ENCODE measurements at places on chromosomes 3 and 15. TPM values are rescaled to one million over a fixed set of nuclear protein-coding genes. Genes with fewer than 3 reads are reported as not detected.

DNA sequence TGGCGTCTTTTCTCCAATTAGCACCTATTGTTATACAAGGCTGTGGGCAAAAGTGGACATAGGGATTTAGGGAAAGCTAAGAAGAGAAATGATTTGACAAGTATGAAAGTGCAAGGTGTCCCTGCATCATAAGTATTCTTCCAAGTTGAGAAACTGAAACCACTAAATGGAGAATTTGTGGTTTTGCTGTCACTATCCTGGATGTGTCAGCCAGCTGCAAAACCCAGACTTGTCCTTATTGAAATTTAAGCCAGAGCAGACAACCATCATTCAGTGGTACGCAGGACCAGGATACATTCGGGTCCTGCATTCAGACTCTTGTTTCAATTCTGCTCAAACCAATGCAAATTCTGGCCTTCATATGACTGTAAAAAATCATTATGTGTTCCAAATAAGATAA lies 384.8 kb upstream of the TGFBR2 start:
- peaks cover 15% of the 10 kb centered on the region for H3K36me3 ChIP-seq
- H3K27ac ChIP-seq, result no peak overlapping the region
- H3K4me1 ChIP-seq, result peaks cover 35% of the 10 kb centered on the region
- no peak overlapping the region for H3K4me3 ChIP-seq
- peaks cover 4% of the 10 kb centered on the region for H3K27me3 ChIP-seq

- DNase-seq, result no peak
- no peaks in the 10 kb centered on the region for H3K36me3 ChIP-seq
- no peak overlapping the region for H3K4me3 ChIP-seq
- H3K27ac ChIP-seq, result no peak overlapping the region
- H3K4me1 ChIP-seq, result no peaks in the 10 kb centered on the region
Observed at GRCh38 chr15:80476036-80476435, 71.9 kb downstream of the ARNT2 start.

- H3K4me1 ChIP-seq, result peaks cover 44% of the 10 kb centered on the region
- no peak overlapping the region for H3K4me3 ChIP-seq
- peaks cover 55% of the 10 kb centered on the region for H3K27me3 ChIP-seq
- H3K27ac ChIP-seq, result no peak overlapping the region
Observed at GRCh38 chr3:46365737-46366524, 4.8 kb upstream of the CCR5 start.

DNA sequence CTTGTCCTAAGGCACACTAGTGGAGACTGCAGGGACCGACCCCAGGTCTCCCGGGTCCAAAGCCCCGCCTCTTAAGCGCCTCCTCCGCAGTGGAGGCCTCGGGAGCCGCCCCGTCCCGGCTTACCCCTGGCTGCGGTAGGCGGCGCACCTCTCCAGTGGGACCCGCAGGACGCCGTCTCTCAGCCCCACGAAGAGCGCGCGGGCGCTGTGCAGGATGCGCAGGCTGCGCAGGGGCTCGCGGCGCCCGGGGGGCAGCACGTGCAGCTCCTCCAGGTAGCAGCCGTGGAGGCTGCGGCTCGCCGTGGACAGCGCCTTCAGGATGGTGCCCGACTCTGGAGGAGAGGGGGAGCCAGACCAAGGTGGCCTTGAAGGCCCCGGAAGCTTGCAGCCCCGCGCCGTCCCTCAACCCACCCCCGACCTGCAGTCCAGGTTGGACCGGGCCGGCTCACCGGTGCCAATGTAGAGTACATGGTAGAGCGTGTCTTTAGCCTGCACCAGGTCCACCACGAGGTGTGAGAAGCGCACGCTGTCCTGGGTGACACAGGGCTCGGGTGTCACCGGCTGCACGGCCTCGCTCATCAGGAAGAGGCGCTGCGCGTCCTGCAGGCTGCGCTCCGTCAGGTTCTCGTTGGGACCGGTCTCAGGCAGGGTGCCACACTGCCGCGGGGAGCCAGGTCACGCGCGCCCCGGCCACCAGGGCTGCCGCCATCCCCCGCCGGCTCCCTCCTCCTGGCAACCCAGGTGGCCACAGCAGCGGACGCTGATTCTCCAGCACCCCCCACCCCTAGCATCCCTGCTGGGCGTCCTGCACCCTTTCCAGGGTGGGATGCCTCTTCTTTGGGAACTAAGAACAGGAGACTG lies 105.5 kb downstream of the SEMA5B start:
- peak; percentile 28 for DNase-seq
- no peaks in the 10 kb centered on the region for H3K36me3 ChIP-seq
- H3K4me3 ChIP-seq, result no peak overlapping the region
- H3K27ac ChIP-seq, result no peak overlapping the region
- no peaks in the 10 kb centered on the region for H3K4me1 ChIP-seq
- peaks cover 21% of the 10 kb centered on the region for H3K27me3 ChIP-seq

GRCh38 chr15:48406266-48406891 lies 75.2 kb downstream of the DUT start:
- no peak overlapping the region for H3K27ac ChIP-seq
- H3K4me3 ChIP-seq, result no peak overlapping the region
- H3K4me1 ChIP-seq, result no peaks in the 10 kb centered on the region
- no peak for DNase-seq
- H3K36me3 ChIP-seq, result no peaks in the 10 kb centered on the region

DNA sequence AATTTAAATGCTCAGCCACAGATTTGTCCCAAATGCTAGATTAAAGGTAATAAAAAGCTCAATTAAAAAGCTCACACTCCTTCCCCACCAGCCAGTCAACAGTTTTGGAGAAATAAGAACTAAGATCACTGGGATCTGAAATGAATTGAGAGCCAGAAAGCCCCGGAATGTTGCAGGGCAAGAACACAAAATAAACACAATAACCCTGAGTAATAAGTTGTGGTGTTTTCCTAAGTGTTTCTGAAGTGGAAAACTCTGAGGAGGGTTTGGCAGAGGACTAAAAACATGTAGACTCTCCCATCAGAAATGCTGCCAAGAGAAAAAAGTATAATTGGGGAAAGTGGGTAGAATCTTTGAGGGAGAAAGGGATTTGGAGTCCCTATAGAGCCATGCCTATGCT lies 127.8 kb downstream of the ABI3BP start:
- H3K36me3 ChIP-seq, result no peaks in the 10 kb centered on the region
- no peak for DNase-seq
- no peak overlapping the region for H3K27ac ChIP-seq
- no peak overlapping the region for H3K4me3 ChIP-seq
- H3K4me1 ChIP-seq, result no peaks in the 10 kb centered on the region
- peaks cover 5% of the 10 kb centered on the region for H3K27me3 ChIP-seq

DNA sequence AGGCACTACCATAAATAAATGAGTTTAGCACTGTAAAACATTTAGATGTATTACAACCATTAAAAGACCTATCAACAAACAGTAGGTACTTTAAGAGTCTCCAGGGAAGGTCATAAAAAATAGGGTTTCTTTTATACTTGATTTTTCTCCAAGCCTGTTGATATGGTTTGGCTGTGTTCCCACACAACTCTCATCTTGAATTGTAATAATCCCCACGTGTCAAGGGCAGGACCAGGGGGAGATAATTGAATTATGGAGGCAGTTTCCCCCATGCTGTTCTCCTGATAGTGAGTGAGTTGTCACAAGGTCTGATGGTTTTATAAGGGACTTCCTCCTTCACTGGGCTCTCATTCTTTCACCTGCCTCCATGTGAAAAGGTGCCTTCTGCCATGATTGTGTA lies 468.9 kb upstream of the UBE2E2 start:
- H3K4me3 ChIP-seq, result no peak overlapping the region
- no peaks in the 10 kb centered on the region for H3K27me3 ChIP-seq
- no peaks in the 10 kb centered on the region for H3K36me3 ChIP-seq
- no peak for DNase-seq

DNA sequence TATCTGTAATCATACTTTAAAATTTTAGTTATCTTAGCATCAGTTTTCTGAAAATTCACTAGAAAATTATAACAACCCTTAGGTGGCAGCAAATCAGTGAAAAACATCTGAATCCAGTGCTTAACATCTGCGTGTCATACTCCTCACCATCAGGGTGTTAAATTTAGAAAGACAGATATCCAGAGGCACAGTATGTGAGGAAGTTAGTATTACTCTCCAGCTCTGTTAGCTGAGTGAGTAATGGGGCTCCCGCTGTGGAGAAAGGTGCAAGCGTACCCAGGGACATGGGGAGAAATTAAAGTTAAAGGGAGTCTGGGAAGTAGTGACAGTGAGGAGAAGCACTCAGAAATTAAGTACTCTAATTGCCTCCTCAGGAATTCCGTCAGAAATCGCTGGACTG lies 50.9 kb downstream of the CEP63 start:
- H3K4me3 ChIP-seq, result no peak overlapping the region
- H3K27ac ChIP-seq, result no peak overlapping the region
- no peak for DNase-seq
- H3K27me3 ChIP-seq, result no peaks in the 10 kb centered on the region
- peaks cover 15% of the 10 kb centered on the region for H3K36me3 ChIP-seq

- peaks cover 1% of the 10 kb centered on the region for H3K27me3 ChIP-seq
- H3K4me3 ChIP-seq, result no peak overlapping the region
- H3K4me1 ChIP-seq, result peaks cover 4% of the 10 kb centered on the region
- DNase-seq, result no peak
Observed at GRCh38 chr15:58321034-58321433, 110.8 kb upstream of the LIPC start.

DNA sequence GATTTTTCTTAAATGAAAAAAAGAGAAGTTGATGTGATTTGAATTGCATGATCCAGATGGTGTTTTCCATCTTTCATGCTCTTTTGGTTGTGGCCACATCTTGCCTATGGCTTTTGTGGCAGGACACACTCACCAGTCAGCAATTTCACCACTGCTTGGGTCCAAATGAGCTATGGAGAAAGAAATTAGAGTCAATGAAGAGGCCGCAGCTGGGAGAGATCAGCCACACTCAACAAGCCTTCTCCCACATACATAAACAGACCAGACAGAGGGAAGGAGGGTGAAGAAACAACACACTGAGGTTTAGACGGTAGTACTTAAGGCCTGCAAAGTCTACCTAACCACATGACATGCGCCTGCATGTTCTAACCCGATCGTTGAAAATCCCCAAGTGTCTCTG lies 110.7 kb upstream of the CDIN1 start:
- H3K4me1 ChIP-seq, result no peaks in the 10 kb centered on the region
- H3K27ac ChIP-seq, result no peak overlapping the region
- no peak for DNase-seq
- H3K36me3 ChIP-seq, result no peaks in the 10 kb centered on the region
- no peak overlapping the region for H3K4me3 ChIP-seq

GRCh38 chr15:60004009-60004845 lies at the start of gene FOXB1:
Gene FOXB1, plus strand, starts transcription at chr15:60004311. Its CDS starts 653 bp downstream, at chr15:60004964.
- peak within 1 kb of the TSS; percentile 94 for H3K27ac ChIP-seq
- peaks cover 53% of the 10 kb centered on the region for H3K36me3 ChIP-seq
- no peak for DNase-seq
- H3K4me1 ChIP-seq, result peaks cover 54% of the 10 kb centered on the region

DNA sequence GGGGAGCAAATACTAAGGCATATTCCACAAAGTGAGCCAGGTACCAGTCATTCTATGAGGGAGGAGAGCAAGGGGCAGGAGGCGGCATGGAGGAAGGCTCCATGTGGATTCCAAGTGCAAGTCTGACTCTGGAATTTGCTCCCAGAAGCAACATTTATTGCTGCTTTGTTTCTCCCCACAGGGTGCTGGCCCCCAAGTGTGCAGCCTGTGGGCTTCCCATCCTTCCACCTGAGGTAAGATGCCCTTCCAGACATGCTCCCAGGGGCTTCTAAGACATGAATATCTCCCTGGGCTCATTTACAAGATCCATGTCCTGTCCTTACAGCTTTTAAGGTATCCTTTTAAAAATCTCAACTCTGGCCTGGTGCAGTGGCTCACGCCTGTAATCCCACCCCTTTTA lies 15.9 kb upstream of the SACM1L start:
- no peak for DNase-seq
- no peak overlapping the region for H3K27ac ChIP-seq
- H3K4me1 ChIP-seq, result peaks cover 17% of the 10 kb centered on the region
- no peak overlapping the region for H3K4me3 ChIP-seq
- peaks cover 67% of the 10 kb centered on the region for H3K36me3 ChIP-seq

GRCh38 chr3:188624384-188624783 lies 470.4 kb downstream of the LPP start:
- no peak for DNase-seq
- peaks cover 16% of the 10 kb centered on the region for H3K4me1 ChIP-seq
- H3K27me3 ChIP-seq, result no peaks in the 10 kb centered on the region
- H3K27ac ChIP-seq, result no peak overlapping the region
- peaks cover 5% of the 10 kb centered on the region for H3K36me3 ChIP-seq
- H3K4me3 ChIP-seq, result no peak overlapping the region

DNA sequence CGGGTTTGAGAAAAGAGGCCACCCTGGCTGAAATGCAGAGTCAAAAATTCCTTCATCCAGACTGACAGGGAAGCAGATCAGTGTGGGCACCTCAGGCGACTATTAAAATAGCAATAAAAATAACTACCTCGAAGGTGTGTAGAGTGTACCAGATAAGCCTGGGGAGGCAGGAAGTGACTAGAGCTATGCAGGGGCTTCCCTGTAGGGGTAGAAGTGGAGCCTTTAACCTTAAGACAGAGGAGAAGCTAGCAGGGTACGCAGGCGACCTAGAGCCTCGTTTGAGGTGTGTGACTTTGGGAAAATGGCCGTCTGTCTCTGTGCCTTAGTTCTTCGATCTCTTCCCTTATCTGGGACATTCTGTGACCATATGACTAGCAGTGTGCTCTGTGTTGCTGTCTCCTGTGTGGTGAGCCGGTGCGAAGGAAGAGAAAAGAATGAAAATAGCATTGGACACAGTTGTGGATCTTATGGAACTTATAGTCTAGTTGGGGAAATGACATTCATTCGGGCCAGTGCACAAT lies 17.6 kb downstream of the BHLHE40 start:
- H3K4me3 ChIP-seq, result no peak overlapping the region
- H3K27ac ChIP-seq, result peak overlapping the region; percentile 3
- no peaks in the 10 kb centered on the region for H3K27me3 ChIP-seq
- DNase-seq, result no peak

DNA sequence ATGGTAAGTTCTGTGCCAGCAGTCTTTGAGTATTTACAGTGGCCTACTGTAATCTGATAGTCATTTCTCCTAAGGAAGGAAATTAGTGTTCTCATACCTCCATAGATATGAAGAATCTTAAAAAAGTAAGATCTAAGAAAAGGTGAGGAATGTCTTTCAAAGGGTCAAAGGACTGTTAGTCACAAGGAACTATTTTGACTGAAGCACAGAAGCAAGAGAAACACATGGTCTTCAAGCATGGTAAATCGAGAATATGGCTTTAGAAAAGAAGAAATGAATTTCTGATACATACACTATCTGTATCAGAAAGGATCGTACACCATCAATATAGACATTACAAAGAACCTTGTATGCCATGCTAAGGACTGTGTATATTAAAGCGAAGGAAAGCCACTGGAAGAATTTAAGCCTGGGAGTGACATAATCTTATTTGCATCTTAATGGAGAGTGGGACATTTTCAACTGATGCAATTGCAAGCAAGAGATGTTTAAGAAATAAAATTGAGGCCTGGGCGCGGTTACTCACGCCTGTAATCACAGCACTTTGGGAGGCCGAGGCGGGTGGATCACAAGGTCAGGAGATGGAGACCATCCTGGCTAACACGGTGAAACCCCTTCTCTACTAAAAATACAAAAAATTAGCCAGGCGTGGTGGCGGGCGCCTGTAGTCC lies 5.5 kb upstream of the ACAP2 start:
- DNase-seq, result no peak
- peaks cover 6% of the 10 kb centered on the region for H3K27me3 ChIP-seq
- H3K27ac ChIP-seq, result no peak overlapping the region
- no peak overlapping the region for H3K4me3 ChIP-seq
- H3K36me3 ChIP-seq, result no peaks in the 10 kb centered on the region
- H3K4me1 ChIP-seq, result peaks cover 23% of the 10 kb centered on the region

The RBM6 gene
- 99.2 TPM for total RNA-seq

The CD96 gene
- 64.2 TPM for total RNA-seq

The MITF gene
- total RNA-seq, result 0.07 TPM

The AADAC gene
- not detected for total RNA-seq

The ZNF860 gene
- total RNA-seq, result 1.8 TPM

The C15orf61 gene
- total RNA-seq, result 5.4 TPM

The PDCD10 gene
- total RNA-seq, result 80.9 TPM
